Germinal center (tissue), 1 donor: ENCODE measurements at places on chromosomes 7 and 10.

DNA sequence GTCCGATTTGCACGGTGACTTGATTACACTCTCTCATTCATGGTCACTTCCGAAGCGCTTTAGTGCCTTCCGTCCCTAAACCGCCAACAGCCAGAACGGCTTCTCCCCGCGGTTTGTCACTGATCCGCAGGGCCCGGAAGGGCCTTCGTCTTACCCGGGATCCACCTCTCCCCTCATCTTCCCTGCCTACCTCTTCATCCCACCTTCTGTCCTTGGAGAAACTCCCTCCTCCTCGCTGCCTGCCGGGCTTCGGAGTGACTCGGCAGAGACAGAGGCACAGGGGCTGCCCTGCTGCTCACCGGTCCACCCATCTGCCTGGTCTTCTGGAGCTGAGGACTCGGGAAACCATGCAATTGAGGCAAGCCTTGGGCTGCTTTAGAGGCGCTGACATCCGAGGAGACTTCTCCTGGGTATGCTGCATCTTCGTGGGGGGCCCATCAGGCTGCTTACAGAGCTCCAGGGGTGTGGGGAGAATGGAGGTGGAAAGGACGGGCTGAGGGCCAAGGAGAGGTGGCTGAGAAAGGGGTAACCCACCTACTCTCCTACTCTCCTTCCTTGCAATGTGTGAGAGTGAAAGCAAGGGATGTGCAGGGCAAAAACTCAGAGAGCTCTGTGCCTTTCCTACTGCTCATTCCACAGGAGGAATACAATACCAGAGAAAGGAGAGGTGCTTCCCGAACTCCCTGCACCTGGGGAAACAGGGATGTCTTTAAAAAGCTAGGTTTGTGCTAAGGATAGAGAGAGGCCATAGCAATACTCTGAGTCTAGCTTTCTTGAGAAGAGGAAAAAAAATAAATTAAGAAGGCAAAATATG lies 1.0 kb upstream of the HOXA11 start:
- DNase-seq = no peak

DNA sequence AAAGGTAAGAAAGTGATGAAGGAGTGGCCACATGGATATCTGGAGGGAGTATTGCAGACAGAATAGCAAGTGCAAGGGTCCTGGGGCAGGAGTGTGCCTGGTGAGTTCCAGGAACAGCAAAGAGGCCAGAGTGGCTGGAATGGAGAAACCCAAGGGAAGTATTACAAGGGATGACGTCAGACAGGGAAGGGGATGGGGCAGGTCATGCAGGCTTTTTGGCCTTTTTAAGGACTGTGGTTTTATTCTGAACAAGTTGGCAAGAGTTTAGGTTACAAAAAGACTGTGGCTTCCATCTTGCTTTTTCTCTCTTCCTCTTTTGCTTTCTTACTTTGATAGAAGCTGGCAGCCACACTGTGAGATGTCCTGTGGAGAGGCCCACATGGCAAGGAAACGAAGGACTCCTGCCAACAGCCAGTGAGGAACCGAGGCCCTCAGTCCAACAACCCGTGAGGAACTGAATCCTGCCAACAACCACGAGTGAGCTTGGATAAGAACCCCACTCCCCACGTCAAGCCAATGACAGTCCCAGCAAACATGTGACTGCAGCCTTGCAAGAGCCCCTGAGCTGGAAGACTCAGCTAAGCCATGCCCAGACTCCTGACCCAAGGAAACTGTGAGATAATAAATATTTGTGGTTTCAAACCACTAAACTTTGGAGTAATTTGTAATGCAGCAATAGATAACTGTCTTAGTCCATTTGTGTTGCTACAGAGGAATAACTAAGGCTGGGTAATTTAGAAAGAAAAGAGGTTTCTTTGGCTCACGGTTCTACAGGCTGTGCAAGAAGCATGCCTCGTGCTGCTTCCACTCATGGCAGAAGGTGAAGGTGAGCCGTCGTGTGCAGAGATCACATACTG lies 19.8 kb upstream of the KDM7A start:
- no peak for DNase-seq

DNA sequence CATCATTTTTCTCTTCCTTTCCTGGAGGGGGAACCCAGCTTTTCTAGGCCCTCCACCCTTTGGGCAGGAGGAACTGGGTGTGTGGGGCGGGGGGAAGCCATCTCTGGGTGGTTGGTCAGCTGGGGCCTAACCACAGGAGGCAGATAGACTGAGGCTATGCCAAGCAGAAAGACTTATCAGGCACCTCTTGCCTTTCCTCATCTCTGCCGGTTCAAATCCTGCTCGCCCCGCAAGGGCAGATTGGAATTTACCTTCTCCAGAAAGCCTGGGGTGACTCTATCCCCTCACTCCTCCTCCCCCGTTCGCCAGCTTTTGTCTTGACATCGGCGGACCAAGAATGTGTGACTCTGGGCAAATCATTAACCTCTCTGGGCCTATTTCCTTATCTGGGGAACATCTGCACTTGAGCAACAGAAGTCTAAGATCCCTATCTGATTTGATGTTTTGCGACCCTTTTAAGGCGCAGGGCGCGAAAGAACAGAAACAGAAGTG lies 584 bp upstream of the GARS1 start:
- peak; percentile 42 for DNase-seq

- DNase-seq = no peak
These were observed 1.7 kb downstream of the LRRN3 start for GRCh38 chr7:111092406-111093236.

DNA sequence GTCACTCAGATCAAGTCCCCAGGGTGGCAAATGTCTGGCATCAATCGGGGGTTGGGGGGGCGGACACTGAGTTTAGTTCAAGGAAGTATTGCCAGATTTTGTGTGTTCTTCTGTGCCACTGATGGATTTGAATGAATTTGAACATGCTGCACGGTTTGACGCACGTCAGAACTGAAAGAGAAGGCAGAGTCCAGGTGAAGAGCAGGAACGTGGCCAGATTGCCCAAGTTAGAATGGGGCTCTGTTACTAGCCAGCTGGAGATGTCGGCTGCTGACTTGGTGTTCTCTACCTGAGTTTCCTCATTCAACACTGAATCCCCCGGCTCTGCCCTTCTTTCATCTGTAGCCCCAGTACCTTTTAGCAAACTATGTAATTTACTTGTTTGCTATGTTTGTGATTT lies 180.2 kb downstream of the PRKCQ start:
- DNase-seq = no peak

DNA sequence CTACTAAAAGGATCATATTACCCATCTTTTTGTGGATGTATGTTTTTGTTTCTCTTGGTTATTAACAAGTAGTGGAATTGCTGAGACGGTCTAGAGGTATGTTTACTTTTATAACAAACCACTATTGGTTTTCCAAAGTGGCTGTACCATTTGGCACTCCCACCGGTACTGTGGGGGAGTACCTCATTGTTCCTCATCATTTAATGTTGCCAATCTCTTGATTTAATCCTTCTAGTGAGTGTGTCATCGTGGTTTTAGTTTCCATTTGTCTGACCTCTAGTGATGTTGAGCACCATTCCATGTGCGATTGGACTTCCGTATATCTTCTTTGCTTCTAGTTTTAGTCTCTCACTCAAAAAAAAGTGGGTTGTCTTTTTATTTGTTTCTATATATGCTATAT lies 50.4 kb downstream of the RBM33 start:
- no peak for DNase-seq

- DNase-seq = no peak
These were observed 251.4 kb upstream of the ZMIZ1 start for GRCh38 chr10:78817361-78817760.

DNA sequence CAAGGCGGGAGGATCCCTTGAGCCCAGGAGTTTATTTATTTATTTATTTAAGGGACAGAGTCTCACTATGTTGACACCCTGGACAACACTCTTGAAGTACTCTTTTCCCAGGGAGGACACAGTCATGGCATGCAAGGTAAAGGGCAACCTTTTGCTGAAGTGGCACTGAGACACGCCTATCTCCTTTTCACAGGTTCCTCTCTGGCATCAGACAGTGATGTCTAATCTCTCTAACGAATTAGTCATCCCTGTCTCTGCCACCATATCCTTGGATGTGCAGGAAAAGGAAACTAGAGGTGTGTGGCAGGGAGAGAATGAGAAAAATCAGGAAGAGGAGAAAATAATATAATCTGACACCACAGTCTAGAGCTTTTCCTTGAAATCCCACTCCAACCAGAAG lies 19.5 kb downstream of the CPVL start:
- no peak for DNase-seq

GRCh38 chr7:36188906-36189305 lies 35.9 kb downstream of the EEPD1 start:
- no peak for DNase-seq

DNA sequence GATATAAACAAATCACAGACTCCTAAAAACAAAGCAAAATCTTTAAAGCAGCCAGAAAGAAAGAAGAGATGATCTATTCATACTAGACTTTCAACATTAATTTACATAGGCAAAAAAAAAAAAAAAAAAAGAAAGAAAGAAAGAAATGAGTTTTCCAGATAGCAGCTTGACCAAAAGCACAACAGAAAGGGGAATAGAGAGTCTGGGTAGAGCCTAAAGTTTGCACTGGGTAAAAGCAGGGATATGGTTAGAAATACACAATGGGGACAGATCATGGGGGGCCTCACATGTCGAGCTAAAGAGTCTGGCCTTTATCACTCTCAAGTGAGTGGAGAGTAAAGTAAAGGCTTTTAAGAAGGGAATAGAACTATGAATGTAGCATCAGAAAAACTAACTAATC lies 169.8 kb downstream of the SGMS1 start:
- no peak for DNase-seq

GRCh38 chr7:12524794-12525386 lies 45.6 kb upstream of the SCIN start:
- DNase-seq = no peak

- DNase-seq = no peak
These were observed 156.0 kb downstream of the PLCE1 start for GRCh38 chr10:94149702-94150101.

DNA sequence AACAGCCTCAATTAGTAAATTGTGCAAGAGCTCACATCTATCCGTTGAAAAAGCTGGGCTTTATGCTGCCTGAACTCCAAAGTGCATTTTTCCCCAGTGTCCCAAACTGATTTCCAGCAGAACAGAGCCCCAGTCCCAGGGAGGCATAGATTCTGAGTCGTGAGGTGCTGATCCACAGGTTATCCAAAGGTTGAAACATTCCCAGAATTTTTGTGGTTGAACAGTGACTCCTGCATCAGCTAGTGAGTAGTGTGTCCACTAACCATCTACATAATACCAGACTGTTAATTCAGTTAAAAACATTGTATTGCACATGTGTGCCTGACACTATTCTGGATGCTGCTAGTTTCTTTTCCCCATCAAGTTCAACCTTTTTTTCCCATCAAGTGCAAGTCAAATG lies 761.5 kb downstream of the GATA3 start:
- DNase-seq = no peak

- DNase-seq = no peak
These were observed 148.9 kb upstream of the GLI3 start for GRCh38 chr7:42385912-42386311.

DNA sequence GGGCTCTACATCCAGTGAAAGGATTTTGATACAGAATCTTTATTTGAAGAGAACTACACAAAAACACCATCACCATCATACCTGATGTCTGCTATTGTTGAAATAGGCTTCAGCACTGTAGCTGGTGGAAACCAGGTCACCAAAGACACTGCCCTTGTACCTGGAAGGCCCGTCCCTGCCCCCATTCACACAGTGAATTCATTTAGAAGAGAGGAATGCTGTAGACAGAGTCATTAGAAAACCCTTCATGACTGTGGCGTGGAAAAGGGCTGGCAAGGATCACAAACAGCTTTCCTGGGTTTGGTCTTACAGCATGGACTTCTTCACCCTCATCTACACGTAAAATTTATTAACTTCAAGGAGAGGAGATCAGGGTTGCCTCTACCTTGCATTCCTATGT lies 202.0 kb upstream of the NRP1 start:
- DNase-seq = no peak

- peak; percentile 25 for DNase-seq
These were observed 193.8 kb downstream of the CYP26A1 start for GRCh38 chr10:93267521-93267920.

DNA sequence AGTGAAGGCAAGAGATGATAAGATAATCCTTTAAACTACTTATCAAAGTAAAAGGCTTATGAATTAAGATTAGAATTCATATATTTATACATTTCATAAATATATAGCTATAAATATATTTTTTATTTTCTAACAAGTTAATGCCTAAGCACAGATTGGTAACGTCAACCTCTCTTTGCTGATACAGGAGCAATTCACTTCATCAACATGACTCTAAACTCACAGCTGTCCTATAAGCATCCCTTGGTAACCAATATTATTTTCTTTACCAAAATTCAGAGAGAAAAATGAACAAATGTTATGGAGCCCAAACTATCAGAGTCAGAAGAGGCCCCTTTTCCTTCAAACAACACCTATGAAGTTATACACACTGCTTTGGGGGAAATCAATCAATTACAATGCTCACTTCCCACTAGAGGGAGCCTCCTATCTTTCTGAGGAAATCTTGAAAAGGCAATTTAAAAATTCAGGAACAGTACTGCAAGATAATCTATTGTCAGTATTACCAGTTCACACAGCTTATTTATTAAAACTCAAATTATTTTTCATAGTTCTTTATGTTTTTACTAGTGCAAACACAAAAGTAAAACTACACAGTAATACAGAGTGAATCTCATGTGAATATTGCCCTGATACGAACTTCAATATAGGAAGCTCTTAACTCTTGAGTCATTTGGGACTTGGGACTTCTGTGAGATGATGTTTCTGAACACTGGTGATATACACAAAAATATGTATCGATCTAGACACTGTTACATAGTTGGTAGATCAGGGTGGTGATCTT lies 51.0 kb upstream of the NOBOX start:
- no peak for DNase-seq

- DNase-seq = no peak
These were observed 122.3 kb upstream of the CSTF2T start for GRCh38 chr10:51821745-51822144.

GRCh38 chr10:96417441-96417840 lies 58.6 kb upstream of the OPALIN start:
- DNase-seq = no peak

- no peak for DNase-seq
These were observed 126.5 kb upstream of the HABP2 start for GRCh38 chr10:113426181-113426877.

- no peak for DNase-seq
These were observed 46.3 kb upstream of the DMBT1 start for GRCh38 chr10:122514045-122514840.

DNA sequence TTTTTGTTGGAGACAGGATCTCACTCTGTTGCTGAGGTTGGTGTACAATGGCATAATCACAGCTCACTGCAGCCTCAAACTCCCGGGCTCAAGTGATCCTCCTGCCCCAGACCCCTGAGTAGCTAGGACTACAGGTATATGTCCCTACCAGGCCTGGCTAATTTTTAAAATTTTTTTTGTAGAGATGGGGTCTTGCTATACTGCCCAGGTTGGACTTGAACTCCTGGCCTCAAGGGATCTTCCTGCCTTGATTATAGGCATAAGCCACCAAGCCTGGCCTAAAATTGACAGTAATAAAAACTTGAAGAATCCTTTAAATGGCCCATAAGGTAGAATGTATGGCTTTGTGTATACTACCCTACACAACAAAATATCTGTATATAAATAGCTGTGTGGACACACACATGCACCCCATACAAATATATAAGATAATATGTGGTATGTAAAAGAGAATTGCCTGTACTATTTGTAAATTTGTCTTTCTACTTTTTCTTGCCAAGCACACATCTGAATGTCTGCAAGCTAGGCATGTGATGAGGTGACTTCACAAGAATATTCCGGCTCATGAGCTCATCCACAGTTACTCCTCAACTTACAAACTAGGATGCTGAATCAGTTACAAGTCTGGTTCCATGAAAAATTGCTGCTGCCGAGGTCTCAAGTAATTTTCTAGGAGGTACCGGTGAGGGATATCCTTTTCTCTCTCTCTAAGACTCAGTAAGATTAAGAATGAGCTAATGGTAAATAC lies 26.6 kb downstream of the POLR3A start:
- DNase-seq = no peak
